RPMI8226 (cell line): ENCODE measurements at places on chromosomes 2 and 18.

GRCh38 chr2:105315314-105315713 lies 14.2 kb downstream of the TGFBRAP1 start:
- no peak for DNase-seq

- DNase-seq, result no peak
These were observed 1.4 kb downstream of the WNT6 start for GRCh38 chr2:218860950-218861381.

DNA sequence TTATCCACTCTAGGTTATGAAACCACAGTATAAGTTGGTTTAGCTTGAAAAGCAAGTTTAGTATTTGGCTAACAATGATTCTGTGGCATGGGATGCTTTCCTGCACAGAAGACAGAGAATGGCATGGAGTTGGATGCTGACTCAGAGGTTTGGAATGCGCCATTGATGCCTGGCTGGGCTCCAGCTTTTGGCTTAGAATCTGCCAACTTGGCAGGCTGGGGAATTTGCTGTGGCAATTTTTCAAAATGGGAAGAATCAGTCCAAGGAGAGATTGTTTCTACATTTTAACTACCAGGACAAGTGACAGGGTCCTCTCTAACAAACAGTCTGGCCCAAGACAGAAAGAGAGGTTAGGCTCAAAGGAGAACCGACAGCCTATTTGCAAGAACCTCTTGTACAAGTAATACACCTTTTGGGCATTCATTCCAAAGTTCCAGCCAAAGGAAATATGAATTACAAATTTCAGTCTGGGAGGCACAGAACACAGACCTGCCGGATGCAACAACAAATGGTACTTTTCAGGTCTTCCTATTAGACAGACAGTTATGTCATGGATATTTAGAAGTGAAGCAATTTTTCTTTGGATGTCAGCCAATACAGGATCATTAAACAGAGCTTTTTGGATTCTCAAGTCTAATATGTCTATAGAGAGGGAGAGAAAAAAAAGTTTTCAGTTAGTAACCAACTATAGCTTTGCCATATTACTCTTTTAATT lies 1027.7 kb downstream of the TMEM182 start:
- no peak for DNase-seq

DNA sequence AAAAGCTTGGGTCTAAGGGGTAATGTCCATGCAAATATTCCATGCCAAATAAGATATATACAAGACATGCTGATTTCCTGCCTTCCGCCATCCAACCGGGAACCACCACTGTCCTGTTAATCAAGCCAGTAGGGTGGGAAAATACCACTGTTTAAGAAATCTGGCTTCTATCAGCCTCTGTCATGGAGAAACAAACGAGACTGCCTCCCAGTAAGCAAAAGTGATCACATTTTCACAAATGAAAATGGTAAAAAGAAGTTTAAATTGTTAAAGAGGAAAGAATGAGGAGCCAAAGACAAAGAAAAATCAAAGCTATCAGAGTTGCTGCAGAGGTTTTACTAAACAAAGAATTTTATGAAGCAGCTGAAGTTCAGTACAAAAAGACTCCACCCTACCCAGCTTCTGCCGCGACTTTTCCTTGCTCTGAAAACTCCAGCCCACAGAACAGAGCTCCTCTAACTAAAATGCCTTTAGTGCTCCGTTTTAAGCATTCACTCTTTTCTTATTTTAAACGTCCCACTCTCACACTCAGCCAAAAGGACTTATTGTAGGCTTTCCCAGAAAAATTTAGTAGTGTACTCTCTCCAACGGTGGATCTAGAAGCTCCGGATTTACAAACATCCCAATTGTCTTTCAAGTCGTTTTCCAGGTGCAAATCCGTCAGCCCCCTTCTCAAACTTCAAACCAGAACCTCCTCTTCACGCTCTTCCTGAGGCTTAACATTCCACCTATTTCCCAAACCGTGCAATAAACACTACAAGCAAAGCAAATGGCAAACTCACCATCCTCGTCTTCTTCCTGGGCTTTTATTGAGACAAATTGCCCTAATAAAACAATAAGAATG lies 613 bp downstream of the COL5A2 start:
- DNase-seq, result no peak

- DNase-seq, result no peak
These were observed 250.8 kb upstream of the TCF4 start for GRCh38 chr18:55838841-55839240.

GRCh38 chr18:79283131-79283810 lies 112.5 kb upstream of the NFATC1 start:
- no peak for DNase-seq

GRCh38 chr2:233926806-233927205 lies 9.6 kb downstream of the TRPM8 start:
- DNase-seq, result no peak

DNA sequence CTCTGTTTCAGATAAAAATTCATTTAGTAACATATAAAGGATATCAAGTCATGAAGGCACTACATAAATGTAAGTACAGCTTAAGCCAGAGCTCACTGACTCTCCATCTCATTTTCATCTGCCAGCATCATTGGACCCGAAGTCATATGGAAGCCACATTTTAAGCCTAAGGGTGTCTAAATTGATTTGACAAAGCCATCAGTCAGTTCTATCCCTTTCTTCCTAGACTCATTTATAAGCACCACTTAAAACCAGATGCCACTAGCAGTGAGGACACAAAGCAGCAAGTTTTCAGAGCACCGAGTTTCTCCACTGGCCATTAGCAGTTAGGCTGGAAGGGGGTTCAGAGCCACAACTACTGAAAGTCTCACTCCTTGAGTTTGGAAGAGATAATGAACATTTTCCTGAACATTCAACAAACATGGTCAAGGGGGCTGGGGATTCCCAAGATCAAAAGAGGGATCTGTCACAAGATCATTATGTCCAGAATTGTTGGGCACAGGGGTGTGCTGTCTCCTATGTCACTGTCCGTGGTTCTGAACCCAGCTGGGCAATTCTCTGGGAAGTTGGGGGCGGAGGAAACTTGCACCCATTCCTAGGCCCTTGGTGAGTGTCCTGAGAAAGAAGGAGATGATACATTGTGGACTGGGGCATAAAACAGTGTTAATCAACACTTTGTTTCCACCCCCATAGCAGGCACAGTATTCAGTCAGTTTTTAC lies 158.5 kb upstream of the LMAN1 start:
- peak; percentile 10 for DNase-seq

DNA sequence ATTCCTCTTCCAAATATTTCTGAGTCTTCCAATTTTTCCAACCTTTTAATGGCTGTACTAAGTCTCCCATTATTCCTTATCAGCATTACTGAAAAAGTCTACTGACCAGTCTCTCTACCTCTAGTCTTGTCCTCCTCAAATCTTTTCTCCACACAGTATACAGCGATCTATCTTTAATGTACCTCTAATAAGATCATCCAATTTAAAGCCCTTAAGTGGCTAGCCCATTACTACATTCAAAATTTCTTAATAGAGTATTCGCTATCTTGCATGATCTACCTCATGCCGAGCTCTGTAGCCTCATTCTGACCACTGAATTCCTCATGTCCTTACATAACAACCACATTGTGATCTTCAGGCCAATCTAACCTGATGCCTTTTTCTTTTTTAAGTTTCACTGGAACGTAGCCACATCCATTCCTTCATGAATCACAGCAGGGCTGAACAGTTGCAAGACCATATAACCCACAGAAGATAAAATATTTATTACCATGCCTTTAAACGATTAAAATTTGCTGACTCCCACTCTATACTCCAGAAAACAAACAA lies 57.9 kb downstream of the SLC66A3 start:
- DNase-seq, result no peak

DNA sequence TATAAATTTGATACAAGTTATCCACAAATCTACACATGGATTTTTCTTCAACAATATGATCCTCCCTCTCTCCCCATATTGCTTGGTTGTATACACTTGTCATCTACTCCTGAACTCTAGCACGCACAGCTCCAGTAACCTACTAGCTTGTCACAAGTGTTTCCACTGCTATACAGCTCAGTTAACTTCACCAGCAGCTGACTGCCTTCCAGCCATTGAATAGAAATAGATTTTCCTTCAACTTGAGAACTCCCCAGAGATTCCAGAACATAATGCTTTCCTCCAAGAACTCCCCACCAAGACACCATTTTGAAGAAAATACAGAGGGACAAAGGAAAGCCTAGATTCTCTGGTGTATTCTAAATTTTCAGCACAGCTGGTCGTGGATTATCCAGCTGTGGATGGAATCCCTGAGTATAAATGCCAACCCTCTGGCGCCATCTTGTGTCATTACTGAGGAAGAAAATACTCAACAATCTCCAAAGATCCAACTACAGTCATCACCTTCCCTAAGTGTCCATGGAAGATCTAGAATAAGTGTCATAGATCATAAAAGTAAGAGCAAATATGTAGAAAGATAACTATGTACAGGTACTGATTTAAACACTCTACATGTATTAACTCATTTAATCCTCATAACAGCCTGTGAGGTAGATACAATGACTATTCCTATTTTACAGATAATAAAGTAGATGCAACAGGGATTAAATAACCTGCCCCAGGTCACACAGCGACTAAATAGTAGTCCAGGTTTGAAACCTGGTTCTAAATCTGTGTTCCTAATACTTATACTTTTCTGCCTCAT lies 156.7 kb downstream of the ARHGAP28 start:
- DNase-seq, result peak; percentile 63

- no peak for DNase-seq
These were observed 41.8 kb upstream of the MSH6 start for GRCh38 chr2:47741101-47741500.

DNA sequence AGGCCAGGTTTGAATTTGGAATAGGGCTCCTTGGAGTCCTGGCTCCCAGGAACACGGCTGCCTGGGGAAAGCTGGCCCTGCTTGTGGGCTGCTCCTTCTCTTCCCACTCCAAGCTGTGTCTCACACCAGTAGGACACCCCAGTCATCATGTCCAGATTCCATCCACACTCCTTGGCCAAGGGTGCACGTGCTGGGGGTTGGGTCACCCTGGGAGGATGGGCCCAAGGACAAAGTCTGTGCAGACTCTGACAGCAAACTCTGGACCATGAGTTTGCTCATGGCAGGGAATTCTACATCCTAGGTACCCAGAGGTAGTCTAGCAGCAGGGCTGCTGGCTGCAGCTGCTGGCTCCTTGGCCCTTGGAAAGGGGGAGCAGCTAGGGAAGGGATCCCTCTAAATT lies 102.4 kb upstream of the EPAS1 start:
- DNase-seq, result no peak

GRCh38 chr2:165633431-165633830 lies 160.6 kb downstream of the GALNT3 start:
- no peak for DNase-seq

GRCh38 chr2:159941729-159942128 lies 120.7 kb downstream of the PLA2R1 start:
- no peak for DNase-seq

- DNase-seq, result no peak
These were observed 62.7 kb downstream of the ZCCHC2 start for GRCh38 chr18:62585274-62586150.

- DNase-seq, result no peak
These were observed 87.0 kb downstream of the CCDC141 start for GRCh38 chr2:178962805-178963433.

DNA sequence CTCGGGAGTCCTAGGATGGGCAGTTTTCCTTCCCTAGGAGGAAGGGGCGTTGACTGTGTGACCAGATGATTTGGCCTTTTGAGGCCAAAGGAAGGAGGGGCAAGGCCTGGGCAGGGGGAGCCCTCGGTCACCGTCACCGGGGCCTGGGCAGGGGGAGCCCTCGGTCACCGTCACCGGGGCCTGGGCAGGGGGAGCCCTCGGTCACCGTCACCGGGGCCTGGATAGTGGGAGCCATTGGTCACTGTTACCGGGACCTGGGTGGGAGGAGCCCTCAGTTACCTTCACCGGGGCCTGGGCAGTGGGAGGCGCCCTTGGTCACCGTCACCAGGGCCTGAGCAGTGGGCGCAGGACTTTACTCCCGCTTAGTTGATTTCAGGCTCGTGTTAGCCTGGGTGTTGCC lies 17.3 kb downstream of the D2HGDH start:
- no peak for DNase-seq

GRCh38 chr2:58405341-58405740 lies 164.2 kb upstream of the FANCL start:
- no peak for DNase-seq

- DNase-seq, result no peak
These were observed 21.3 kb downstream of the WDSUB1 start for GRCh38 chr2:159265171-159265576.

DNA sequence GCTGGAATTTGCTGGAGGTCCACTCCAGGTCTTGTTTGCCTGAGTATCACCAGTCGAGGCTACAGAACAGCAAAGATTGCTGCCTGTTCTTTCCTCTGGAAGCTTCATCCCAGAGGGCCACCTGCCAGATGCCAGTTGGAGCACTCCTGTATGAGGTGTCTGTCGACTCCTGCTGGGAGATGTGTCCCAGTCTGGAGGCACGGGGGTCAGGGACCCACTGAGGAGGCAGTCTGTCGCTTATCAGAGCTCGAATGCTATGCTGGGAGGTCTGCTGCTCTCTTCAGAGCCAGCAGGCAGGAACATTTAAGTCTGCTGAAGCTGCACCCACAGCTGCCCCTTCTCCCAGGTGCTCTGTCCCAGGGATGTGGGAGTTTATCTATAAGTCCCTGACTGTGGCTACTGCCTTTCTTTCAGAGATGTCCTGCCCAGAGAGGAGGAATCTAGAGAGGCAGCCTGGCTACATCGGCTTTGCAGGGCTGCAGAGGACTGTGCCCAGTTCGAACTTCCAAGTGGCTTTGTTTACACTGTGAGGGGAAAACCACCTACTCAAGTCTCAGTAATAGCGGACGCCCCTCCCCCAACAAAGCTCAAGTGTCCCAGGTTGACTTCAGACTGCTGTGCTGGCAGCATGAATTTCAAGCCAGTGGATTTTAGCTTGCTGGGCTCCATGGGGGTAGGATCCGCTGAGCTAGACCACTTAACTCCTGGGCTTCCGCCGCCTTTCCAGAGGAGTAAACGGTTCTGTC lies 301.1 kb downstream of the ERBB4 start:
- DNase-seq, result no peak

DNA sequence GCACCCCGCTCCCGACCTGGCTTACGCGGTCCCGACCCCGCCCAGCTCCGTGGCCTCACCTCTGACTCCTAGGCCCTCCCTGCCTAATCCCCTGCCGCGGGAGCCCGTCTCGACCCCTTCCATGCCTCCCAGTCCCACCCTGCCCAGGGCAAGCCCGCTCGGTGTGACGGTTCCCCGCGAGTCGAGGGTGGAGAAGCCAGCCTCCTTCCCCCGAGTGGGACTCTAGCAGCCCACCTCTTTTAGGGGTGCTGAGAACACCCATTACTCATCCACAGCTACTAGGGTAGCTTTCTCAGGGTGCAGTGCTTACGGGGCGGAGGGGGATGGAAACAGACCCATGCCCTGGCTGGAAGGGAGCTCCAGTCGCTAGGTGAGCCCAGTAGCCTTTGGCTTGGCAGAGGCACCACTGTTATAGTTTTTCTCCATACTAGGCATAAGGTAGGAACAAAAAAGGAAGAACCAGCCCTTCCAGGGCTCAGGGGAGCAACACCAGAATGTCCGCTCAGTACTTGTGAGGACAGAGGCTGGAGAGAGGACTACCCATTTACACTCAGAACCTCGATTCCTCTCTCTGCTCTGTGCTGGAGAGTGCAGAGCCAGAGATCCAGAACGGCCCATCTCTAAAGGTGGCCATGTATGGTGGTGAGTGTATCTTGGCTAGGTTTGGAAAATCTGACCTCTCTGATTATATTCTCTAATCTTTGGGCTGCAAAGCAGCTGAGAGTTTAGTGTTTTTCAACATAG lies 606 bp downstream of the AGBL5 start:
- no peak for DNase-seq
